Ovary (tissue), 10 donors: ENCODE measurements at places on chromosomes 1 and 21. TPM values are rescaled to one million over a fixed set of nuclear protein-coding genes. Genes with fewer than 3 reads are reported as not detected.

The TMEM269 gene
- total RNA-seq = not detected

The UBL4B gene
- total RNA-seq = not detected

GRCh38 chr1:193415256-193415655 lies 228.8 kb upstream of the B3GALT2 start:
- H3K36me3 ChIP-seq = no peaks in the 10 kb centered on the region
- H3K27ac ChIP-seq = no peak overlapping the region
- DNase-seq = no peak
- H3K27me3 ChIP-seq = no peaks in the 10 kb centered on the region

DNA sequence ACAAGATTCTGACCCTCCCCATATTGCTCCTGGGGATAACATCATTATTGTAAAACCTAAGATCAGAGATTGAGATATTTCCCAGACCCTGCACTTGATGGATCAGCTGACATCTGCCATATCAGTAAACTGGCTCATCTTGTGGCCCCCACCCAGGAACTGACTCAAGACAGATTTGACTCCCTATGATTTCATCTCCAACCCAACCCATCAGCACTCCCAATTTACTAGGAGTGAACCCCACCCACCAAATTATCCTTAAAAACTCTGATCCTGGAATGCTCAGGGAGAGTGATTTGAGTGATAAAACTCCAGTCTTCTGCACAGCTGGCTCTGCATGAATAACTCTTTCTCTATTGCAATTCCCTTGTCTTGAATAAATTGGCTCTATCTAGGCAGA lies 6.1 kb upstream of the CLCC1 start:
- no peak overlapping the region for H3K27ac ChIP-seq
- no peaks in the 10 kb centered on the region for H3K36me3 ChIP-seq
- no peaks in the 10 kb centered on the region for H3K27me3 ChIP-seq

GRCh38 chr1:41428738-41429640 lies 55.5 kb downstream of the EDN2 start:
- H3K27ac ChIP-seq = no peak overlapping the region
- H3K4me3 ChIP-seq = no peak overlapping the region
- H3K27me3 ChIP-seq = no peaks in the 10 kb centered on the region
- DNase-seq = no peak
- no peaks in the 10 kb centered on the region for H3K36me3 ChIP-seq

DNA sequence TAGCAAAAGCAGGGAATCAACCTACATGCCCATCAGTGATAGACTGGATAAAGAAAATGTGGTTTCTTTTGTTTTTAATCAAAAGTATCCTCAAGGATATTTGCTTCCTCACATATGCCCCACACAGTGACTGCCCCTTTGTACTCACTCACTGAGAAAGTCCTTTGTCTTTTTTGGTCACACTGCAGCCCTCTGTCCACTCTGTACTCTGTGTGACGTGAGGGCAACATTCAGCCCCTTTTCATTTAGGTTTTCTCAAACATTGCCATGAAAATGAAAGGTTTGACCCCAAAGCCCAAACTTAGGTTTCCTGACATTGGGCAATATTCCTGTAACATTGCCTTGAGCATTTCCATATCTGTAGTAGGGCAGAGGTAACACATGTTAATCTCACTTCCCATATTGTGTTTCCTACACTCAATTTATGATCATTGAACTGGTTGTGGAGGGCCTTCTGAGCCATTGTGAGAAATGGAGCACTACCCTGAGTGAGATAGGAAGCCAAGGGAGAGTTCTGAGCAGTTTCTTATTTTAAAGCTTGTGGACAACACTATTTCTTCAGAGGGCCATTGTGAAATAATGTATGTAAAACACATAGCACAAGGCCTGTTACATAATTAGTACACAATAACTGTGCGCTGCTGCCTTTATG lies 501.9 kb upstream of the C1orf87 start:
- no peaks in the 10 kb centered on the region for H3K36me3 ChIP-seq
- no peak for DNase-seq
- H3K27ac ChIP-seq = no peak overlapping the region
- H3K27me3 ChIP-seq = no peaks in the 10 kb centered on the region
- H3K4me1 ChIP-seq = peaks cover 1% of the 10 kb centered on the region
- H3K4me3 ChIP-seq = no peak overlapping the region

DNA sequence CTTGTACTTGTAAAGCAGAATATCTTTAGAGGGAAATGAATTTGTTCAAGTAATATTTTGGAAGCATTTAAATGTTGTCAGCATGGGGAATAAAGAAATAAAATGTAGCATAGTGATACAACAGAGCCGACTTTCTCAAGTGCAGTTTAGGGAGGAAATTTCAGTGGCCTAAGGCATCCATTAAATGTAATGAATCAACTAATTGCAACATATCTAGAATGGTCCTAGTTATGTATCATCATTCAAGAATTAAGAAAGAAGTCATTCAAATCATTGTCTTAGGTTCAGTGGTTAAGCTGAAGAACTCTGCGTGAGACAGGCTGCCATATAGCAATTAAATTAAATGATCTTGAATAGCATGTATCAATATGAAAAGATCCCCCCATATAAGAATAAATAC lies 360.7 kb downstream of the TBX15 start:
- no peak overlapping the region for H3K27ac ChIP-seq
- no peaks in the 10 kb centered on the region for H3K36me3 ChIP-seq
- no peak for DNase-seq
- H3K4me3 ChIP-seq = no peak overlapping the region
- no peaks in the 10 kb centered on the region for H3K27me3 ChIP-seq

DNA sequence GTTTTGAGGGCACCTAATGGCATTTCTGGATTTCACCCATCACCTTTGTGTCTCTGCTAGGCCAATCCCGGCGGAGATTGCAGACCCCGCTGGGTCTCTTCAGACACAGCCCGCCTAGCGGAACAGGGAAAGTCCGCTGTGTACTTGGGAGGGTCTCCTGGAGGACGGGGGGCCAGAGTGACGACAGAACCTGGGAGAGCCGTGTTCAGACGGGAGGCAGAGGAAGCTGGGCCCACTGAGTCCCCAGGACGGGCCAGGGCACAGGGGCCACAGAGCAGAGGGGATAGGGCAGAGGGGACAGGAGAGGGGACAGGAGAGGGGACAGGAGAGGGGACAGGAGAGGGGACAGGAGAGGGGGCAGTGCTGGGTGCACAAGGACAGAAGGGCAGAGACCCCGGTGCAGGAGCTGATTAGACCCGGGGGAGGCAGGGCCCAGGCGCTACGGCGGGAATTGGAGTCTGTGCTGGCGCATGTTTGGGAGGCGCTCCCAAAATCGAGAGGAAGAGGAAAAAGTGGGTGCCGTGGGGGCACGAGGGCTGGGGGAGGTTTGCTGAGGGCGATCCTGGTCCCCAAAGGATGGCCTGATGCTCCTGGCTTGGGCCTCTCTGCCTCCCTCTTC lies 12.7 kb downstream of the TRPM2 start:
- H3K4me1 ChIP-seq = peaks cover 7% of the 10 kb centered on the region
- no peaks in the 10 kb centered on the region for H3K36me3 ChIP-seq
- no peak overlapping the region for H3K4me3 ChIP-seq
- H3K27ac ChIP-seq = no peak overlapping the region
- DNase-seq = no peak
- no peaks in the 10 kb centered on the region for H3K27me3 ChIP-seq

DNA sequence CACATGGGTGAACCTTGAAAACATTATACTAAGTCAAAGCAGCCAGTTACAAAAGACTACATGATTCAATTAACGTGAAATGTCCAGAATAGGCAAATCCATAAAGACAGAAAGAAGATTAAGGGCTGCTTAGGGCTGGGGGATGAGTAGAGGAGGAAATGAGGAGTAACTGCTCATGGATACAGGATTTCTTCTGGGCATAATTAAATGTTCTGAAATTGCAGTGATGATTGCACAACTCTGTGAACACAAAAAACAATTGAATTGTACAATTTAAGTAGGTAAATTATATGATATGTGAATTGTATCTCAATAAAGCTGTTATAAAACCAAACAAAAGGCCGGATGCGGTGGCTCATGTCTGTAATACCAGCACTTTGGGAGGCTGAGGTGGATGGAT lies 52.2 kb downstream of the RERE start:
- H3K4me1 ChIP-seq = peaks cover 4% of the 10 kb centered on the region
- H3K27me3 ChIP-seq = no peaks in the 10 kb centered on the region
- H3K4me3 ChIP-seq = no peak overlapping the region

- H3K27me3 ChIP-seq = no peaks in the 10 kb centered on the region
- H3K4me3 ChIP-seq = no peak overlapping the region
- H3K27ac ChIP-seq = no peak overlapping the region
- DNase-seq = no peak
- peaks cover 5% of the 10 kb centered on the region for H3K4me1 ChIP-seq
These were observed 3.4 kb downstream of the KIF21B start for GRCh38 chr1:201020040-201020591.
